ENCODE measurements at places on chromosomes 1 and 21.
A peak's percentile ranks its signal among the peaks of the same experiment; 100 is the strongest.

GRCh38 chr1:111475701-111476100 is 1.9 kb downstream of the C1orf162 start:
- DNase-seq, result no peak

DNA sequence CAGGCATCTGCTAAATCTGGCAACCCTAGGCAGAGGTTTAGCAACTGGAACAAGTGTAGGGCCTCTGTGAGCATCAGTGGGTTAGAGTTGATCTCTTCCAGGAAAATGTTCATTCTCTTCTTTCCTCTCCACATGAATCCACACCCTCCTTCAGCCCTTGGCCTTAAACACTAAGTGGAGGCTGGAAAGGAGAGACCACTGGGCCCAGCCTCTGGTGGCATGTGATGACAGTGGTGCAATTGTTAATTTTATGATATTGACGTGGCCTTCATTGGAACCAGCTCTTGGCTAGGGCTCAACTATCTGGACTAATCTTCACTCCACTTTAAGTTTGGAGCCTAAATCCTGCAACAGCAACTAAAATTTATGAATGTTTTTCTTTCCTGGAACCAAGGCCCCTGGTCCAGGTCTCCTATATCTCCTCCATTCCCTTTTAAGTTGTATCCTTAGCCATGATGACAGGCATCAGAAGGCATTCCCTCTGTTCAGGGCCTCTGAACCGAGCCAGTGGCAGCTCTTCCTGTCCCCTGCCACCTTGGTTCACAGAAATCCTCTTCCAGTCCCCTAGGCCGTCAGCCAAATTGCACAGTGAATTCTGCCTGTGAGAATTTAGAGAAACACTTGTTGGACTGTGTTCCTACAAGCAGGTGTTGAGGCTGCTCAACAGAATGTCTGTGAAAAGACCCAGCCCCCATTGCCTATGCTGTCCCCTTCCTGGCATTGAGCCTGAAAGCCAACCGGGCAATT is 132.2 kb downstream of the PSMG1 start:
- no peak for DNase-seq

DNA sequence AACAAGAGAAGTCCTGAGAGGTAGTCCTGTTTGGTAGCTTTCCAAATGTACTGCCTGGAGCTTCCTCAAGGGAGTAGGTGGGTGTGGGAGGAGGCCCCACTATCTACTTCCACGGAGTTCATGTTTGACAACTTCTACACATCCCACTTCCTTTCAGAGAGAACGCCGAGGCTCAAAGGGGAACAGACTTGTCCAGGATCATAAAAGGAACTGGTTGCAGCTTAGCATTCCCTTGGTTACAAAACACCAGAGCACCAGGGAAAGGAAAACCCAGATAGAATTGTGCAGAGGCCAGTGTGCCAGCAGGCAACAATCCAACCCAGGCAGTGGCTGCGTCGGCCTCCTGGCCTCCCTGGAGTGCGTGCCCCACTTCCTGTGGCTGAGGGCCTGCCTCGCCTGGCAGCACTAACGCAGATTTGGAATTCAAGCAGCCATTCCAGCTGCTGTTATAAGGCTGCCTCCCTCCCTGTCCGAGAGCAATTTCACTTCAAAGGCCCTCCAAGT is 4.2 kb upstream of the RAP1GAP start:
- peak; percentile 89 for DNase-seq

DNA sequence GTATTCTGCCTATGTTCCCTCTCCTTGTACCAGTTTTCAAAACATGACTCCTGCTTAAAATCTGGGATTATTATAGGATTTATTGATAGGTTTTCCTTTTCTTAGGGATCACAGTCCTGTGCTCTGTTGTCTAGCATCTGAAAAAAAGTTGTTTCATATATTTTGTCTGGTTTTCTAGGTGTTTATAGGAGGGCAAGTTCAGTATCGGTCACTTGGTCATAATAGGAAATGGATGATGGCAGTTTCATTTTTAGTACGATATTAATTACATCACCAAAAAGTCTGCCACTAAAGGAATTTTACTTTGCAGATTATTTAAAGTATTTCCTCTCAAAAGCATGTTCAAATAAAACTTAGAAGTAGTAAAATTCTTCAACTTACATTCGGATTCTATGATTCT is 94.4 kb downstream of the RASAL2 start:
- DNase-seq, result no peak

GRCh38 chr1:239993366-239993765 is 98.3 kb upstream of the FMN2 start:
- DNase-seq, result no peak

- DNase-seq, result no peak
Observed at GRCh38 chr1:150706091-150706490, 9.1 kb upstream of the GOLPH3L start.

GRCh38 chr1:201916649-201917249 is 28.1 kb downstream of the SHISA4 start:
- DNase-seq, result peak; percentile 94

GRCh38 chr1:6027591-6027990 is 18.1 kb upstream of the KCNAB2 start:
- DNase-seq, result no peak

DNA sequence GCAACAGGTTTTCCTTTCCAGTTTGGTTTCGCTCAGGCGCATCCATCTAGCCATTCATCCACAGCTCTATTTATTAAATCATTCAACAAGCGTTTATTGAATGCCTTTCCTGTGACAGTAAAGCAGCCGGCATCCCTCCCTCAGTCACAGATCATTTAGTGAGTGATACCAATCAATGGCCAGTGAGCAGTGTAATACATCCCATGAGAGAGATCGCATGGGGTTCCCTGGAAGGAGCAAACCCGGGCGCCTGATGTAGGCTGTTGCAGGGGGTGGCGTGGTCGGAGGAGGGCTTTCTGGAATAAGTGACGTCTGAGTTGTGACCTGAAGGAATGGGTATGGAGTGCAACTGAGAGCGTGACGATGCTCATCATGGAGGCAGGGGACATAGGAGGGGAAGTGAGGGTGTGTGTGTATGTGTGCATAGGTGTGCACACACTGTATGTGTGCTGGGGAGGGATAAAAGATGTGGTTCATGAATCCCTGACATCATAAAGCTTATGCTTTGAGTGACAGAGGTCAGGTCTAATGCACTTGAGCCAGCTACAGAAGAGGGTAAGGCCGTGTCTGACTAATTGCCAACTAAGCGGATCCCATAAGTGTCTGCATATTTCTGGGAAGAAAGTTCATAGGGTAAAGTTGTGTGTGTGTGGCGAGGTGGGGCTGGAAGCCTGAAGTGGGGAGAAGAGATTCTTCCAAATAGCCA is 6.6 kb downstream of the FCMR start:
- peak; percentile 65 for DNase-seq

GRCh38 chr1:65458730-65459396 is 38.4 kb downstream of the LEPR start:
- no peak for DNase-seq

DNA sequence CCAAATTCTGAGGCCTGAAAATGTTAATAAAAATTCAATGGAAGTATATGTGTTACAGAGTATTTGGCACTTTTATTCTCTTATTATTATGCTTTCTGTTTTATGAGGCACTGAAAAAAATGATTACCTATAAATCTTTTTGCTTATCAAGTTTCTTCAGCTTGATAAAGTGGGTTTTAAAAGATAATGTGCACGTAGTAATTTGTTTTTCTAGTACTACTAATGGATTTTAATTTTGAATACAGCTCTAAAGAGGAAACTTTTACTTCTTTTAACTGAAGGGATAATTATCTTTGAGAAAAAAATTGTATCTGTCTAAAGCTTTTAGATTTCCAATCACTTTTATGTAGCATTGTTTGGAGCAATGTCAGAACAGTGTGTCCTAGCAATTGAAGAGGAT is 211.4 kb upstream of the L1TD1 start:
- no peak for DNase-seq

DNA sequence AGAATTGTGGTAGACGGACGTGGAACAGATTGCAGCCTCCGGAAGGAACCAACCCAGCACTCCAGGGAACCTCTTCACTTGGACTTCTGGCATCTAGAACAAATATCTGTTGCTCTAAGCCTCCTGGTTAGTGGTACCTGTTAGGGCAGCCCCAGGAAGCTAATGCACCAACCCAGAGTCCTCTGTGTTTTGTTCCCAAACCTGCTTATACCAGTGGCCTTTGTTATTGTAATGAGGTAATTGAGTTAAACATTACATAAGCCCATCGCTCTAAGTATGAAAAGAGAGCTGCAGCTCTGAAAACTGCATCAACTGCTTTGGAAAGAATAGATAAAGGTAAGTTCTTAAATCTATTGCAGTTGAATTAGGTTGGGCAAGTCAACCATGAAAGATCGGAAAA is 516.7 kb downstream of the NPHP4 start:
- no peak for DNase-seq

GRCh38 chr1:66253330-66253921 is 280.5 kb upstream of the SGIP1 start:
- no peak for DNase-seq

- no peak for DNase-seq
Observed at GRCh38 chr1:245226203-245226499, 71.4 kb downstream of the KIF26B start.

- DNase-seq, result no peak
Observed at GRCh38 chr1:236716160-236716559, 29.9 kb downstream of the ACTN2 start.

DNA sequence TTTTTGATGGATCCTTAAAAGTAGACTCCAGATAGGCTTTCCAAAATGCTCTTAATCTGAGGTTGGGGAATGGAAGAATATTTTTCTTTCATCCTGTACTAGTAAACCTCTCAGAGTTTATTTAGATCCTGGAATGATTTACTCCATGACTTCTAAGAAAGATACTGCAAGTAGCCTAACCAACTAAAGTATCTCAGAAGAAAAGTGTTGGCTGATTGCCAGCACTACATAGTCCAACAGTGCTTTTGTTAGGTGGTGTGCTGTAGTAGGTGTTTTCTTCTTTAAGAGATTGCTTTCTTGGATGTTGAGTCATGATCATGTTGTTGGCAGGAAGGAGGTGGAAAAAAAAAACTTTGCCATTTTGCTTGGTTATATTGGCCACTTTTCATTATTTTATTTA is 119.8 kb downstream of the OSBPL9 start:
- DNase-seq, result no peak

- DNase-seq, result no peak
Observed at GRCh38 chr1:213315571-213315970, 264.5 kb downstream of the RPS6KC1 start.

DNA sequence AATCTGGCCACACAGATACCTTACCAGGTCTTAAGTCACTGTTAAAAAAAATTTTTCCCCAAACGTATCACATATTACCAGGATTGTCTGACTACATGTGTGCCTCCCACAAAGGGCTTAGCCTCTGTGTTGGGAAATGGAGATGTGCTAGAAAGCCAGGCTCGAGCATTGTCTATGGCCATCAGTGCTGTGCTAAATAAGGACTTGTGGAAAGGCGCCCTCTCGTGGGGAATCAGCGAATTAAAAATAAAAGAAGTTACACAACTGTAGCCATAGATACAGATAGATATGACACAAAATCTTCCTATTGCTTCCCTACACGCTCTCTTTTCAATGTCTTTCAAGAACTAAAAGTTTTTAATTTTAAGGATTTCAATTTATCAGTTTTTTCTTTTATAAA is 47.5 kb upstream of the CRNN start:
- DNase-seq, result no peak

DNA sequence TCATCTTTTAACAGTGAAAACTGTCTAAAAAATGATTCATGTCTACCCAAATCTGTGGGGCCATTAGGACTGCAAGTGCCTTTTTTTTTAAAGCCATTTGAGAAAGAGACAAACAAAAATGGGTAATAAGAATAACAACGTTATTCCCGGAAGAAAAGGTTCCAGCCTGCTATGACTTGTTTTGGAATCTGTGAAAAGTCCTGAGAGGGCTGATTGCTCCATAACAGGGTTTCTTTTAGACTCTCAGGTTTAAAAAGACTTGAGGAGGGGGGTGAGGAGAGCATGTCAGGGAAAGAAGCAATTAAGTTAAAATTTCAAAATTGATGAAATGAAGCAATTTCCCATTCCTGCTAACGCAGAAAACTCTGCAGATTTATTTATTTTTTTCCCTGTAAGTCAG is 56.4 kb downstream of the CACHD1 start:
- DNase-seq, result no peak

GRCh38 chr1:204131978-204132377 is 19.9 kb downstream of the ETNK2 start:
- no peak for DNase-seq

GRCh38 chr21:18030248-18030647 is 211.1 kb upstream of the C21orf91 start:
- DNase-seq, result no peak

GRCh38 chr1:244395965-244396364 is 55.7 kb downstream of the ADSS2 start:
- DNase-seq, result no peak

DNA sequence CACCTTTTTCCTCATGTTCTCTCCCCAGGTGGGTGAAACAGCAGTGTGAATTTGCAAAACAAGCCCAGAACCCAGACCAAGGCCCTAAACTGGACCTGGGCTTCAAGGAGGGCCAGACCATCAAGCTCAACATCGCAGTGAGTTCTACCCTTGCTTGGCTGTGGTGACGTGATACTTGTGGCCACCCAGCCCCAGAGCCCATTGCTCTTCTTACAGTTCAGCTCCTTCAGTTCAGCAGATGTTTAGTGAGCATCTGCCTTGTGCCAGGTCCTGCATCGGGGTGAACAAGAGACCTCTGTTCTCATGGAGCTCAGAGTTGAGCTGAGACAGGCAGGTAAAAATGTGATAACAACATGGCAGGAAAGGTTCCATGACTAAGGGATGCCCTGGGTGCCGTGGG is 8.5 kb downstream of the NECAP2 start:
- DNase-seq, result no peak

DNA sequence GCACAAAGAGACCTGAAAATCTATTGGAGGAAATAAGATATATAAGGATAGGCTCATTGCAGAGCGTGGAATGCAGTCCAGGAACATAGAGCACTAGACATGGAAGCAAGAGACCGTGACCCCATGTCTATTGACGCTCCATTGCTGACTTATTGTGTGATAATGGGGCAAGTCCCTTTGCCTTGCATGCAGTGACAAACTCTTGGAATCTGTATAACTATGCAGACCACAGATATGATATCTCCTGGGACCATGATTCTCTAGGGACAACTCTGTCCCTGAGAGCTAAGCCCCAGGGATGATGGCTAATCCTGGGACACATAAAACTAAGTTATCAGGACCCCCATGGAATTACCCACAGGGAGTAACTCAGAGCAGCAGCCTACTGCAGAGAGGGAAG is 73.1 kb upstream of the PRDX6 start:
- no peak for DNase-seq

- no peak for DNase-seq
Observed at GRCh38 chr1:107750364-107750959, 214.5 kb downstream of the VAV3 start.
